ENCODE measurements at places on chromosomes 5 and 9.

DNA sequence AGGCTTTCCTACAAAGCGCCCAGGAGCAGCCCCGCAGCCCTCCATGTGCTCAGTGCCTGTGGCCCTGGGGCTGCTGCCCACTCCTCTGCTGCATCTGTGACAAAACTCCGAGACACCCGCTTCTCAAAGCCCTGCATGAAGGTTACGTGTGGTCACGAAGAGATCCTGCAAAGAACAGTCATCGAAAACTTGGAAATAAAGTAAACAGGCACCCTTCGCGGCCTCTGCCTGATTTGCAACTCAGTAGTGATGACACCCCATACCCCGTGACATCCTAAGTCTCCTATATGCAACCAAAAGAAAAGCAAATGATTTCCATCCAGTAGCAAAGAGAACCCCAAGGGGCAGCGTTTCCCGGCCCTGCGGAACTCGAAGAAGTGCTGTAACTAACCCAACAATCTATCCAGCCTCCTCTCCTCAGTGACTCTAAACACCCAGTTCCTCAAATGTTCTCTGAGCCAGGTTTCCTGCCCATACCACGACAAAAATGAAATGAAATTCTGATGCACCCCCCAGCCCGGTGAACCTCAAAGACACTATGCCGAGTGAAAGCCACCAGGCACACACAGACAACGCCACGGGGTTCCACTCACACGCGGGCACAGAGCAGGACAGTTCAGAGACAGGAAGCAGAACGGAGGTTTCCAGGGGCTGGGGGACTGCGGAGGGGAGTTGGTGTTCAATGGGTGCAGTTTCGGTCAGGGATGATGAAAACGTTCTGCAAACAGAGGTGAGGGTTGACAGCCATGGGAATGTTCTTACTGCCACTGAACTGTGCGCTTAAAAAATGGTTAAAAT is 19.0 kb downstream of the NACC2 start:
- DNase-seq, result no peak

GRCh38 chr9:80649001-80649420 is 1040.3 kb downstream of the TLE1 start:
- no peak for DNase-seq

DNA sequence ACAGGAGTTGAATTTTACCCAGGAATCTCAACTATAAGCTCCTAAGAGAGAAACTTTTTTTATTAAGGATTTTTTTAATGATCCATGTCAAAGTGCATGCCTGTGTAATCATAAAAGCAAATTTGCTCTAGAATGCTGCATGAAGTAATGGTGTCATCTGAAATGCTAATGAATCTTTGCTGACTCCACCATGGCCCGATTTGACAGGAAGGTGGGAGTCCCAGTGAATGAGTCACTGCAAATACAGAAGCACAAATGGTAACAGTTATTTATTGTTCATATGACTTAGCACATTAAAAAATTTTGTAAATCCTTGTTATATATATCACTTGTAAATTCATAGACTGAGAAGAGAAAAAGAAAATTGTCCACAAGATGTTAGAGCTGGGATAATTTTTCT is 341.3 kb downstream of the RASEF start:
- DNase-seq, result no peak

GRCh38 chr9:129121483-129121882 is 10.3 kb downstream of the PTPA start:
- DNase-seq, result no peak

DNA sequence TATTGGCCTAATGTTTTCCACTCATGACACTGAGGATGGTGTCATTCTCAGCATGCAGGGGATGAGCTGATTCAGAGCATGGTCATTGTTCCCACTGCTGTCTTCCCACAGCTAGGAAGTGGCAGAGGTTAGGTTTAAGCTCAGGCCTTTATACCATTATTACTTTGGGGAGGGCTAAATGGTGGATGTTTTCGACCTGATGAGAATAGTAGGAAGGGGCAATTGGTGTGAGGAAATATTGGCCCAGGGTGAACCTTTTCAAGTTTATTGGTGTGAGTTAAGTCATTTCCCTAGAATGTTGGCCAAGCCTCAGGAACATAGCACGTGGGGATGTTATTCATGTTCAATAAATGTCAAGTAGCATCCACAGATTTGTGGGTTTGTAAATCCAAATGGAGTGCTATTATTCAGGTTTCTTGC is 59.6 kb downstream of the ARHGAP26 start:
- no peak for DNase-seq

DNA sequence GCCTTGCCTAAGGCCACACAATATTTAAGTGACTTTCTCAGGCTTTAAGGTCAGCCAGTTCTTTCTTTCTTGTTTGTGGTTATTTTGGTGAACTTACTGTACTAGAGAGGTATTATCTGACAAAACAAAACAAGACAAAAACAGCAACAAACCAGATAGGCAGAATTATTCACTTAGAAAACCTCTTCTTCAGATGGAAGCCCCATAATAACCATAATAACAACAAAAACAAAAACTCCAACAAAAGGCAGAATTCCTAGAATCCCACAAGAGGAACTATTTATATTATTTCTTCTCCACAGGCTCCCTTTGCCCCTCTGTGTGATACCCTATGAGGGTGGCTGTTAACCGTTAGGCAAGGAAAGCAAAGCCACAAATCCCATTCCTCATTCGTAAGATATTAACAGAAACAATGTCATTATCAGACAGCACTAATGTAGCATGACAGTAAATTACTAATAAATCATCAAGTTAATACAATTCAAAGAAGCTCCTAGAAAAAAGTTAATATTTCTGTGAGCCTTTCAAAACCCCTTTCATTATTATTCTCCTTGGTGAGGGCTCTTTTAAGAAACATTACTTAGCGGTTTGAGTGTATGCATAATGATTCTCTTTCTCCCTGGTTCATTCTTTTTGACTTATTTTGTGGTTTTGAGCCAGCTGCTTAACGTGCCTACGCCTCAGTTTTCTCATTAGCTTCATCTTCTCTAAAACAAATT is 274.9 kb downstream of the EFNA5 start:
- no peak for DNase-seq

GRCh38 chr9:127538849-127539258 is 73.2 kb upstream of the STXBP1 start:
- no peak for DNase-seq

DNA sequence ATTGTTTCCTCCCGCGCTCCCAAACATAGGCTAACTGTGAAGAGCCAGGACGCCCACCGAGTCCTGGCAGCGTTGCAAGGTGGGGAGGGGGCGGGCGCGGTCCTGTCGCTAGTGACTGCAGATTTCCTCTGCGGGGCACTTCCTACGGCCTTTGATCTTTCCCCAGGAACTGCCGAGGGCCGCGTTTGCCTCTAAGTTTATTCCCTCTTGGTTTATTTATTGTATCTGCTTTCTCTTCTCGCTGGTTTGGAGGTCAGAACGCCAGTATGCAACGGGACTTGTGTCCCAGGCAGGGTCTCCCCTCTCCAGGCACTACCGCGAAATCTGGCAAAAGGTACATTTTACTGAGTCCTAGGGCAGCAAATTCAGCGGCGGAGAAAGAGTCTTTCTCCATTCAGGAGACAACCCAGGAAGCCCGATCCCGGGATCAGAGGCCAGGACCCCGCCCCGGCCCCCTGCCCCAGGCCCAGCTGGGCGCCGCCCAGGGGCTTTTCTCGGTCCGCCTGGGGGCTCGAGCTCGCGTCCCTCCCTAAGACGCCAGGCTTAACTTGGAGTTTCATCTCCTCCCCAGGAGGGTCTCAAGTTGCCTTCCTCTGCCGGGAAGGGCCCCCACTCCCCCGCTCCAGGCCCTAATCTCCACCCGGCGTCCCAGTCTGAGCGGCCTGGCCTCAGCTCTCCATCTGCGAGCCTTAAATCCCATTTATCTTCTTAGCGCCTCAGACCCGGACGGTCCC is 884 bp upstream of the EGFLAM start:
- no peak for DNase-seq

DNA sequence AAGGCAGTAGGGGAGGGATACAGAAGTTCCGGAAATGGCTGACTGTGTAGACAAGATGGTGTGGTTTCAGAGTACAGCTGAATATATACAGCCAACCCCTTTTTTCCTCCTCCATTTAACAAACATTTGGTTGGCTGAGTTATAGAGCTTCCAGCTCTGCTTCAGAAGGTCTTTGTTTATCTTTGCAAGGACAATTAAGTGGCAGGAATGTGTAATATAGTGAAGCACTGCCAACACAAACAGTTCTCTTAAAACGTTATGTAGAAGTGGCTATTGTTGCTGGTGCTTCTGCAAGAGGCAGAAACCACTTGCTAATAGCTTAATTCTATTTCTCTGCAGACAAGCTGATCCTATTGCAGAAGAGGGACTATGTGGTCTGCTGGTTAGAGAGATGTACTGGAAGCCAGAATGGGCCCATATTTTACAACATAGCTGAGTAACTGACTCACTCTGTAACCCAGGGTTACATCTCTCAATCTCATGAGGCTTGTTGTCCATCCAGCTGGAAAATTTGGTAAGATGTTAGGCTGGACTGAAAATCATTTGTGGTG is 62.7 kb upstream of the OSMR start:
- peak; percentile 65 for DNase-seq

DNA sequence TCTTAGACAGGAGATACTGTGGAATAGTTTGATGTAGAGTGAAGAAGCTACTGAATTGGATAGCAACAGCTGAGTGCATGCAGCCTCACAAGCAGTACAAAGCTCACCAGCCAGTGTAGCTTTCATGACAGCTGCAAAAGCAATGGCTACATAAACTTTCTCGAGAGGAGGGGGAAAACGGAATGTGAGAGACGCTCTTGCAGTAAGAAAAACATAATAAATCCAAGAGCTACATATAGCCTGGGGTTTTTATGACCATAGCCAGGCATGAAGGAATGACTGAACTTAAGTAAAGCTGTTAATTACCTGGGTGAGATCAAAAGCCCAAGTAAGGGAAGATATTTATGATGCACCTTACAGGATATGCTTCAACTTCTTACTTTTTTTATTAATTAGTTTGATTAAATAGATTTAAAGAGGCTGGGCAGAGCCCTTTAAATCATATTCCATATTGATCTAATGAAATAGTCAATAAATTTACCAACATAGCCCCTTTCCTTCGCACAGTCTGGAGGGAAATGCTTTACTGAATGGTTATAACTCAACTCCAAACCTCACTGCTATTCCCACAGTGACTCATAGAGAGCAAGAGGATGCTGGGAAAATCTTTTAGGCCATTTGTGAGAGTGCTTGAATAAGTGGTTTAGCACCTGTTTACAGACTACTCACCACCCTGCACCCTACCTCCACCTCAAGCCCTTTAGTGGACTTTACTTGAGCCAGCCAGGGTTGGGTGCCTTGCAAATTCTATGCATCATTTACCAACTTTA is 407.2 kb upstream of the CLINT1 start:
- DNase-seq, result no peak

DNA sequence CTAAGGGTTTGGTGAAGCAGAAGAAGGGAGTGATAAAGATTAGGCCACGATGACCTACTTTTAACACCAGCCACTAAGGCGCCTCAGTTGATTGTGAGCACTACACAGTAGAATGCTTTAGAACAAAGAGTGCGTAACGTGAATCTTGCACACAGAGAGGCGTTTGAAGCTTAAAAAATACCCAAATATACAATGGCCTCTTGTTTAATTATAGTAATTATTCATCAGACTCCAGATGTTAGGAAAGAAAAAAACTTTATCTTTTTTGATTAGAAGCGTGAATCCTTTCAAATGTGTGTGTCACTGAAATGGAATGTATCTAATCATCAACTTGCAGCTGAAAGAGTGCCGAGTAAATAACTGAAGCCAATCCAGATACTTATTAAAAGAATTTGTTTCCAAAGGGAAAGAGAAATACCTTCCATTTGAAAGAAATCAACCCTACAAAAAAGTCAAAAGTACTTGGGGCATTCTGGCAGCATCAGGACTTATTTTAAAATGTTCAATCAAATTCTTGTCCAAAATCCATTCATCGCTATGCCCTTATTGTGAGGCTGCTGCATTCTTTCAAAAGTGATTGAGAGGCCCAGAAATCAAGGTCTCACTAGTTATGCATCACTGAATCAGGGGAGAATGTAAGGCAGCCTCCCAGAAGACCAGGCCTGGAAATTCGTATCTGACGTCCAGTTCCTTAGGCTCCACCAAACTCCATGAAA is 337.5 kb downstream of the ZNF608 start:
- DNase-seq, result no peak

- DNase-seq, result no peak
Measured at GRCh38 chr9:88587885-88588649, 53.1 kb downstream of the NXNL2 start.

DNA sequence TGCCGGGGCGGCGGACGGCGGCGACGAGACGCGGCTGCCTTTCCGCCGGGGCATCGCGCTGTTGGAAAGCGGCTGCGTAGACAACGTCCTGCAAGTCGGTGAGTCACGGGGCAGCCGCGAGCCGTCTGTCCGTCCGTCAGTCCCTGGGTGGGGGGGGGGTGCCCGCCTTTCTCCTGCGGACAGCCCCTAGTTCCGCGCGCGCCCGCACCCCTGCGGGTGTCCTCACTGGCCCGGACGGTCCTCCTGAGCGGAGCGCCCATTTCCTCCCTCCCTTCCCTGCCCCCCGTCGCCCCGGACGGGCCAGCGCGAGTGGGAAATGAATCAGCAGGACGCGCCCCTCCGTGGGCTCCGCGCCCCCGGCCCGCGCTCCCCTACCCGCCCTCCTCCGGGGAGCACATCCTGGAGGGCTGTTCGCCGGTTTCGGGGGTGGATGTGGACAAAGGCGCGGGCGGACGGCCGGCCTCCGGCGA is 828 bp downstream of the ZSWIM6 start:
- DNase-seq, result no peak

DNA sequence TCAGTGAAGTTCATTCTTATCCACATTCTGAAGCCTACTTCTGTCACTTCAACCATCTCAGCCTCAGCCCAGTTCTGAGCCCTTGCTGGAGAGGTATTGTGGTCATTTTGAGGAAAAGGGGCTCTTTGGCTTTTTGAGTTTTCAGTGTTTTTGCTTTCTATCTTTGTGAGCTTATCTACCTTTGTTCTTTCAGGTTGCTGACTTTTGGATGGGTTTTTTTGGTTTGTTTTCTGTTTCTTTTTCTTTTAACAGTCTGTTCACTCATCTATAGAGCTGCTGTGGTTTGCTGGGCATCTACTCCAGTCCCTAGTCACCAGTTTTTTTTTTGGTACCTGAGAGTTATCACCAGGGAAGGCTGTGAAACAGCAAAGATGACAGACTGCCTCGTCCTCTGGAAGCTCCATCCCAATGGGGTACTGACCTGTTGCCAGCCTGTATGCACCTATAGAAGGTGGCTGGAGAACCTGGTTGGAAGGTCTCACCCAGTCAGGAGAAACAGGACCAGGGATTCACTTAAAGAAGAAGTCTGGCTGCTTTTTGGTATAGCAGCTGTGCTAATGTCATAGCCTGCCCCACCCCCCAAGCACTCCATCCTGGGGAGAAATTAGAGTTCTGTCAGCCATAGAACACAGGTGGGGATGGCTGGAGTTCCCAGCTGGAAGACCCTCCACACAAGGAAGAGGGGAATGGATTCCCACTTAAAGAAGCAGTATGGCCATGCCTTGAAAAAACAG is 138.6 kb upstream of the TSLP start:
- DNase-seq, result no peak

DNA sequence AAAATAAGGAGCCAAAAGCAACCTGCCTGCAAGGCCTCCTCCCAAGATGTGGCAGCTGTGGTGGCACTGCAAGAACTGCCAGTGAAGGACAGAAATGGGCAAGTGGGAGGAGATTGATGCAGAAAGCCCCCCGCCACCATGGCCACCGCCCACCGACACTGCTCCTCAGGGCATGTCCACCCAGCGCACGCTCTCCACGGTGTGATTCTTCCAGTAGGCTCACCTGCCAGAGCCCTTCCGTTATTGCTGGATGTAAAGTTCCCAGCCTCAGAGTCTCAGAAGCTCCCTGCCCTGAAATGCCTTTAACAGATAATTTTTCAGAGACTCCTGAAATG is 155.2 kb upstream of the PHYKPL start:
- DNase-seq, result no peak
